ENCODE measurements at places on chromosomes 13 and 19.
A peak's percentile ranks its signal among the peaks of the same experiment; 100 is the strongest.

DNA sequence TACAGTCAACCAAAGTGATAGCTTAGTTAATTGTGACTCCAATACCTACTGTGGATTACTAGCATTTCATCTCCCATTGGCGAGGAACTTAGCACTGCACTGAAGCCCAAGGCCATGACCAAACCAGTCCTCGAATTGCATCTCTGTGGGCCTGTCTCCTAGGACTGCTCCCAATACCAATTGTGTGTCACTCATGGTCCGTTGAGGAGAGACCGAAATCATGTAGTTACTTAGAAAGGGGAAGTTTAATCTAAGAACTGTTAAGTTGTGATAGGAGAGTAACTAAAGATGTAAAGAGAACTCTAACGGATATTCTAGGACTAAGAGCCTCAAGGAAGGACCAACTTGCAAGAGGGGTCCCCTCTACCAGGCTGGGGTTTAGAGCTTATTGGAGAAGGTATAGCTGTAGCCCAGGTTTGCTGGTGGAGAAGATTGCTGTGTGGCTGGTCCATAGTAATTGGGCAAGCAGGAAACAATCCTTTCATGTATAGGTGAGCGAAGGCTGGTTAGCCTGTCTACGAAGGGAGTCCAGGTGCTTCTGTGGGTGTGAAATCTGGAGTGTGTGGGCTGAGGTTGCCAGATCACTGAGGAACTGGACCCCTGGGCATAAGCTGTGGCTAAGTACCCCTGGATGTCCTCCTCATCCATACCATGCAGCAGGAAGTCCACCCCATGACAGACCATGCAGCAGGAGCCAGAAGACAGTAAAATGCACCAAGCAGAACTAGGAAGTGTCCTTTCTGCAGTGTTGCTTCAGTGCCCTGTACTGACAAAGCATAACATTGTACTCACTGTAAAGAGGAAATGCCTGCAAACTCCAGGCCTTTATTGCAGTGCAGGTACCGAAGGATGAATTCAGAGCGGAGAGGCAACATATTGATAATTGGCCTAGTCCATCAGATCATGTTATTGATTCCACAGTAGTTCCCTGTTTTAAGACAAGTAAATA, 30.8 kb downstream of the DNAJC3 start:
- no peak for DNase-seq

DNA sequence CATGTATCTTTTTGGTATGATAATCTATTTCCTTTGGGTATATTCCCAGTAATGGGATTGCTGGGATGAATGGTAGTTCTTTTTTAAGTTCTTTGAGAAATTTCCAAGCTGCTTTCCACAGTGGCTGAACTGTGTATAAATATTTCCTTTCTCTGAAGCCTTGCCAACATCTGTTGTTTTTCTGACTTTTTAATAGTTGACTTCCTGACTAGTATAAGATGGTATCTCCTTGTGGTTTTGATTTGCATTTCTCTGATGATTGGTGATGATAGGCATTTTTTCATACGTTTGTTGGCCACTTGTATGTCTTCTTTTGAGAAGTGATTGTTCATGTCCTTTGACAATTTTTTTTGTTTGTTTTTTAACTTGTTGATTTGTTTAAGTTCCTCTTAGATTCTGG, 61.6 kb upstream of the PCDH17 start:
- DNase-seq: no peak

- no peak for DNase-seq
Measured at GRCh38 chr13:28140433-28141125, 2.2 kb downstream of the PAN3 start.

- DNase-seq: no peak
Measured at GRCh38 chr19:34120141-34120540, 52.2 kb upstream of the LSM14A start.

GRCh38 chr13:103238441-103238840, 172.2 kb upstream of the SLC10A2 start:
- DNase-seq: no peak

GRCh38 chr19:29812080-29812880, 489 bp downstream of the CCNE1 start:
- no peak for DNase-seq

DNA sequence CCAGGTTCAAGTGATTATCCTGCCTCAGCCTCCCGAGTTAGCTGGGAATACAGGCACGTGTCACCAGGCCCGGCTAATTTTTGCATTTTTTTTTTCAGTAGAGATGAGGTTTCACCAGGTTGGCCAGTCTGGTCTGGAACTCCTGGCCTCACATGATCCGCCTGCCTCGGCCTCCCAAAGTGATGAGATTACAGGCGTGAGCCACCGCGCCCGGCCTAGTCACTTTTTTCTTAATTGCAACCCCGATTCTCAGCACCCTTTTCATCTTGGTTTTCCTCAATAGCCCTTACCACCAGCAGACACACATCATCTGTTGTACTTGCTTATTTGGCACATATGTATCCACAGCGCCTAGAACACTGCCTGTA, 550 bp upstream of the GPI start:
- no peak for DNase-seq

DNA sequence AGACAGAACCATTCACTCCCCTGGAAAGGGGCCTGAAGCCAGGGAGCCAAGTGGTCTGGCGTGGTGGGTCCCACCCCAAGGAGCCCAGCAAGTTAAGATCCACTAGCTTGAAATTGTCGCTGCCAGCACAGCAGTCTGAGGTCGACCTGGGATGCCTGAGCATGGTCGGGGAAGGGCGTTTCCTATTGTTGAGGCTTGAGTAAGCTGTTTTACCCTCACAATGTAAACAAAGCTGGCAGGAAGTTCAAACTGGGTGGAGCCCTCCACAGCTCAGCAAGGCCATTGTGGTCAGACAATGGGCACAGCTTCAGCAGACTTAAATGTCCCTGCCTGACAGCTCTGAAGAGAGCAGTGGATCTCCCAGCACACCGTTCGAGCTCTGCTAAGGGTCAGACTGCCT, 195.6 kb upstream of the DACH1 start:
- no peak for DNase-seq

DNA sequence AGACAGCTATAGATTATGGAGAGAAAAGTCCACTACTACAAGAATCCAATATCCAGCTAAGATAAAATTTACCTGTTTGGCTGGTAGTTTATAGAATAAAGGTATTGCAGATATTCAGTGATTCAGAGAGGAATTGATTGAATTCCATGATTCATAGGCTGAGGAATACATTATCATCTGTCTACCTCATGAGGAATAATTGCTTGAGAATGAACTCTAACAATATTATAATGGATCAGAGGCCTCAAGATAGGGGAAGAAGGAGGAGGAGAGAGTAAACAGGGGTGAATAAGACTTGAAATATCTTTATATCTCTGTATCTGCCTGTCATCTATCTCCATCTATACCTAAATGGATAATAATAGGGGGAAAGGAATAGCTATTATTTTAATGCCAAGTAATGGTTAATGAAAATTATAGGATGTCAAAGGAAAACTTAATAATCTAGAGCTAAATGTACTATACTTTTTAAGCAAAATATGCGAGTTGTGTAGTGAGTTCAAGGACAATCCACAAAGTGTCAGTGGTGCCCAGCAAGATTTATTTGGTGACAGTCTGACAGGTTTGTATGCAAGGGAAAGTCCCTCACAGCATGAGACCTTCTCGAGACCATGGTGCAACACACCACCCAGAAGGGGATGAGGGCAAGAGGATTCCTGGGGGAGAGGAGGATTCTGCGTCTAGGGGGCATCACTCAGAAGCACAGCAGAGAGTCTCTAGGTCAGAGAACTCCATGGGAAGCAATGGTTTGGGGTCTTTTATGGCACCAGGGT, 224.5 kb downstream of the GPC5 start:
- no peak for DNase-seq

DNA sequence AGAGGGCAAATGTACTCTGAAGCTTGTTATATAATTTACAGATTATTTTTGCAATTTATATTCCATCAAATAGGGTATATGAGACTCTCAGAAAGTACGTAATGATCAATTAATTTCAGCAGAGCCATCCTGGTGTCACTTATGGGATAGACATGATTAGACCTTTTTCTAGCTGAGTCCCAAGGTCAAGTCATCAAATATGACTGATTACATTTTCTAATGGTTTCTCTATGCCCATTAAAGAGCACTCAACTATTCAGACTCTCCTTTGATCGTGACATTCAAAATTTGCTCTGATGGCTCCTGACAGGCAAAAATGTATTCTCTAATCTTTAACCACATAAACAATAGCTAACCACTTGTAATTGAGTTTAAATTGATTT, 469.2 kb downstream of the COG6 start:
- DNase-seq: no peak

GRCh38 chr13:30308548-30308947, 1.2 kb upstream of the KATNAL1 start:
- no peak for DNase-seq

DNA sequence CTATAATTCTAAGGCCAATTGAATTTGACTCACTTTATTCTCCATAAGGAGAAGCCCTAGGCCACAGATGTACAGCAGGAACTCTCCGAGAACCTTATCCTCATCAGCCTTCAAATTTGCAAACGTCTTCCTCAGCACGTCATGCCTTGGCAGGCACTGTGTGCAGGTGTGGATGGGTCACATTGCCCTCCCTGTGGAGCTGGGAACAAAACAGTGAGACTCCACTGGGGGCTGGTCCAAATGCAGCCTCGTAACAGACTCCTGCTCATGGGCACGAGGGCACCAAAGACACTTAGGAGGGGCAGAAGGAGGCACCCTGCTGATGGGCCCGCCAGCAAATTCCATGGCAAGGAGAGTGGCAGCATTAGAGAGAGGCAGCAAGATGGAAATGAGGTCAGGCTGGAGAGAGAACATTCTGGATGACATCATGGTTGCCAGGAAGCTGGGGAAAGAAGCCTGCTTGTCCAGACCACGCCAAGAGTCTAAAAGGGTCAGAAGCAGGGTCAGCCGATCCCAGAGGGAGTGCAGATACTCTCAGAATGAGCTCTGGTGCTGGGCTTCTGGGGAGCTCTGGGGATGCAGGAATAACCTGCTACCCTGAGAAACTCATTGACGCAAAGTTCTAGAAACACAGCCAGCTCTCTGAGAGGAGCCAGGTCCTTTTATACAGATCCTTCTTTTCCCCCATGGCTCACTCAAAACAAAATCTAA, 242.2 kb downstream of the B3GLCT start:
- no peak for DNase-seq

GRCh38 chr13:100128373-100128772, 39.5 kb downstream of the PCCA start:
- DNase-seq: no peak

GRCh38 chr13:45496942-45497341, 32.2 kb downstream of the COG3 start:
- DNase-seq: no peak

DNA sequence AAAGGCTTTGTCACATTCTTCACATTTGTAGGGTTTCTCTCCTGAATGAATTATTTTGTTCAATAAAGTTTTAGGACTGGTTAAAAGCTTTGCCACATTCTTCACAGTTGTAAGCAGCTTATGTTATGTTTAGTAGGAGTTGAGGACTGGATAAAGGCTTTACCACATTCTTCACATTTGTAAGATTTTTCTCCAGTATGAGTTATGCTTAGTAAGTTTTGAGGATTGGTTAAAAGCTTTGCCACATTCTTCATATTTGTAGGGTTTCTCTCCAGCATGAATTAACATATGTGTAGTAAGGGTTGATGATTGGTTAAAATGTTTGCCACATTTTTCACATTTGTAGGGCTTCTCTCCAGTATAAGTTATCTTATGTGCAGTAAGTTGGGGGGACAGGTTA, 79.9 kb downstream of the ZNF431 start:
- no peak for DNase-seq

- DNase-seq: no peak
Measured at GRCh38 chr13:55517312-55517711, 1623.4 kb upstream of the PRR20A start.

DNA sequence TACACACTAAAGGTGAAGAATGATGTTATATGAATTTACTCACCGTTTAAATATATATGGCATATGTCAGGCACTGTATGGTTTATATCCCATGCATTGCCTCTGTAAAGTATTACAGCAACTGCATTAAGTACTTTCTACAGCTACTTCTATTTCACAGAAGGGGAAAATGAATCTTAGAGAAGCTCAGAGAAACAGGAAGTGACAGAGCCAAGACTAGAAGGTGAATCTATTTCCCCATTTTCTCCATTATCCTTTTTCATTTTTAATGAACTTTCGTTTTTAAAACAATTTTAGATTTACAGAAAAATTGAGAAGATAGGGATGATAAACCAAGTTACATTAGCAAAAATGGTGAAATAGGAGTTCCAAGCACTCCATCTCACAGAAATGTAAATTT, 863.3 kb downstream of the UQCRFS1 start:
- no peak for DNase-seq

- DNase-seq: no peak
Measured at GRCh38 chr19:20478936-20479335, 86.6 kb downstream of the ZNF737 start.

- DNase-seq: no peak
Measured at GRCh38 chr19:3979674-3980352, 5.5 kb downstream of the EEF2 start.

DNA sequence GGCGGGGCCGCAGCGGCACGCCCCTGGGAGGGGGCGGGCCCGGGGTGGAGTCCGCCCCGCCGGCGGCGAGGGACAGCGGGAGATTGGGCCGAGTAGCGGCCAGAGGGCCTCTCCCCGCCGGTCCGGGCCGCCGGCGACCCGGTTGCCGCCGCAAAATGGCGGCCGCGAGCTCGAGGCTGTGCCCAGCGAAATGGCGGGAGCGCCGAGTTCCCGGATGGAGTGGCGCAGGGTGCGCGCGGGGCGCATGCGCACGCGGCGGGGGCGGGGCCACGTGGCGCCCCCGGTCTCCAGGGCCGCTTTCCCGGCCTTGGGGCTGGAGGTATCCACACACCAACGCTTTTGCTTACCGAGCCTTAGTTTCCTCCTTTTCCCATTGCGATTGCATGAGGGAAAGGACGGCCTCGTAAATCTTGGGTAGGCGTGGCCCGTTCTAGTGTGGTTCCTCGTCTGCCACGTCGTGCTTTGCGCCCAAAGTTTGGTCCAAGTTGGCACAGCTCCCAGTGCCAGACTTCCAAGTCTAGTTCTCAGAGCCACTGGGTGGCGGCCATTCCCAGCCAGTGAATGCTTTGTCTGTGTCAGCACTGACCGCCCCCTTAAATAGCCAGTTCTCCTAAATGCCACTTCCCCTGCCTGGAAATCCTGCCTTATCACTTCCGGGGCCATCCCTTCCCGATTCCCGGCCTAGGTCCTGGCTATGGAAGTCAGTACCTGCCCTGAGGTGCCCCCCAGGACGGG, 513 bp downstream of the CIRBP start:
- peak; percentile 87 for DNase-seq

DNA sequence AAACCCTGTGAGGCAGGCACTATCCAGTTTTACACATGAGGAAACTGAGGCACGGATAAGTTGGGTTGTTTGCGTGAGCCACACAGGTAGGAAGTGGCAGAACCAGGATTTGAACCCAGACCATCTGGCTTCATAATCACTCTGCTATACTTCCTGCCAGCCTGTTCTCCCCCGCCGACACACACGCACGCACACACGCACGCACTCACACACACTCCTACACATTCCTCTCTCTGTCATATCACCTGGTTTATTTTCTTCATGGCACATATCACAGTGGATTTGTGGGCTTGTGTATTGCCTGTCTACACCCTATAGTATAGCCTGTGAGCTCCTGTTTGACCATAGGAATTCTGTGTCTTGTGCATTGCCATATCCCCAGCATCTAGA, 140.0 kb downstream of the SIPA1L3 start:
- no peak for DNase-seq

Measured in thoracic aorta (tissue), 2 donors.